ENCODE measurements at places on chromosomes 3 and 15. TPM values are rescaled to one million over a fixed set of nuclear protein-coding genes. Genes with fewer than 3 reads are reported as not detected.

The ETV5 gene
- total RNA-seq = 34.0 TPM

The CLDN16 gene
- not detected for total RNA-seq

The TGFBR2 gene
- 279 TPM for total RNA-seq

The PRRT3 gene
- total RNA-seq = 1.7 TPM

The LRRC3B gene
- 0.19 TPM for total RNA-seq

The HYAL1 gene
- 6.9 TPM for total RNA-seq

The LSAMP gene
- total RNA-seq = 0.88 TPM

The C3orf49 gene
- total RNA-seq = not detected

The KBTBD13 gene
- total RNA-seq = 1.5 TPM

The FSIP1 gene
- 1.2 TPM for total RNA-seq

The MED12L gene
- total RNA-seq = 2.3 TPM

GRCh38 chr3:181629029-181629428, 82.7 kb upstream of the SOX2 start:
- no peak for DNase-seq

DNA sequence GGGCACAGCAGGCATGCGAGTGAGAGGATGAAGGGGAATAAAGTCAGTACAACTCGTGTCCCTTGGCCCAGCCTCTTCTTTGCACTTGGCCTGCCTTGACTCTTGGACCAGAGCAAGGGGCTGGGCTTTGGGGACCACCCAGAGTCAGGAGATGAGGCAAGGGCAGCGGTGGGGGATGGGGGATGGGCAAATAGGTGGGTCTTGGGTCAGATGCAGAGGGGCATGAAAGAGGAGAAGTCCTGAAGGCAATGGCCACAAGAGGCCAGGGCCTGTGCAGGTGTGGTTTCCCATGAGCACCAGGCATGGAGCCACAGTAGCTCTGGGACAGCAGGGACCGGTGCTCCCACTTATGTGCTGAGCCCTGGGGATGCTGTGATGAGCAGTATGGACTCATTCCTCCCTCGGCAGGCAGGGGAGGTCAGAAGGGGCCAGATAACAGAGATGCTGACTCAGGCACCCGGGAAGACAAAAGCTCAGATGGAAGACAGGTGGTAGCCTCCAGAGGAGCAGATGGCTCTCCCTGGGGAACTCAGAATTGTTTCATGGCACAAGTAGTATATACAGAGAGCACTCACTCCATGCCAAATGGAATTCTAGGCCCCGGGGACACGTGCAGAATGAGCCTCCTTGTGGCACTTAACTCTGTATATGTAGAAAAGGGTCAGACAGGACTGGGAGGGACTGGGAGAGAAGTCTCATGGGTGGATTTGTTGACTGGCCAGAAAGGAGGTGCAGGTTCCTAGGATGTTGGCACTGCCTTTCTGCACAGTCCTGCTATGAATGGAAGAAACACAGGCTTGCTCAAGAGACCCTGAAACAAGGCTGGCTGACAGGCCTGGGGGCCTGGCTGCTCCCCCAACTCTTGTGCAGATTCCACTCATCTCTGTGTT, 14.3 kb downstream of the ZBTB47 start:
- no peak for DNase-seq

DNA sequence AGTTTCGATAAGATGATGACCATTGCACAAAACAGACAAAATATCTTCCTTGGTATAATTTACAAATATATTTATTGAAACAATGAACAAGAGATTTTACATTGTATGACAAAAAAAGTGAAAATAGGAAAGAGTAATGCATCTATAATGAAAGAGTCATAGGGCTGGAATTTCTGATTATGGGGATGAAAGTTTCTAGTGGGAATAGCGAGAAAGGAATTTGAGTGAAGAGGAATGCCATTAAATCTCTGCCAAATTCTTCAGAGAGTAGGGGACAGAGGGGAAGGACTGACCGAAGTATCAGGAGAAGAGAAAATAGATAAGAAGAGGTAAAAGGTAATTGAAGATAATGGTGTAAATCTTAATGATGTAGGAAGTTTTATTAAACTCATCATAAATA, 125.4 kb downstream of the VGLL3 start:
- DNase-seq = no peak

- DNase-seq = no peak
Measured at GRCh38 chr3:143502081-143502480, 346.2 kb downstream of the SLC9A9 start.

DNA sequence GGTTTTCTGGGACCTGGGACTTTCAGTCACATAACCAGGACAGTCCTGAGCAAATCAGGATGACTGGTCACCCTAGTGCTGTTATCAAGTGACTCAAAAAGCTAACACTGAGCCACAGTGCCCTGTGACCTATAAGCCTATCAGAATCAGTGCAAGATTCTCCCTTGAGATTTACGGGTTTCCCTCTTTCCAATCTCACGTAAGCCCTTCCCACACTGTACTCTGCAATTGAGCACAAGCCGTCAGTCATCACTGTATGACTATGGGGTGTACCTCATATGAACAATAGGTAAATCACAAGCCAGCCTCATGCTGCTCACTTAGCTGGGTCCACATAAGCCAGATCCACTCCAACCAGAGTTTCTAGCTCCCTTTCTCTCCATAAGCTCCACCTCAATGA, 21.0 kb upstream of the CLDN18 start:
- DNase-seq = no peak

DNA sequence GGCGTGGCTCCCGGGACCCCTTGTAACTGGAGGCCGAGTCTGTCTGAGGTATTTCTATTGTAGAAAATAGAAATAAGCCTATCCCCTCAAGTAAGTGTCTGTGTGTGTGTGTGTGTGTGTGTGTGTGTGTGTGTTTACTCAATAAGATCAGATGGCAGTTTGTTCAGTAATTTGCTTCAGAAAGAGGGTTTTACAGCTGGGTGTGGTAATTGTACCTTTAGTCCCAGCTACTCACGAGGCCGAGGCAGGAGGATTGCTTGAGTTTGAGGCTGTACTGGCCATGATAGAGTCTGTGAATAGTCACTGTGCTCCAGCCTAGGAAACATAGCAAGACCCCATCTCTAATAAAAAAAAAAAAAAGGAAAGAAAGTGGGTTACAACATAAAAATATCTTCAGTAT, 8.7 kb downstream of the SPINT1 start:
- DNase-seq = peak; percentile 4

DNA sequence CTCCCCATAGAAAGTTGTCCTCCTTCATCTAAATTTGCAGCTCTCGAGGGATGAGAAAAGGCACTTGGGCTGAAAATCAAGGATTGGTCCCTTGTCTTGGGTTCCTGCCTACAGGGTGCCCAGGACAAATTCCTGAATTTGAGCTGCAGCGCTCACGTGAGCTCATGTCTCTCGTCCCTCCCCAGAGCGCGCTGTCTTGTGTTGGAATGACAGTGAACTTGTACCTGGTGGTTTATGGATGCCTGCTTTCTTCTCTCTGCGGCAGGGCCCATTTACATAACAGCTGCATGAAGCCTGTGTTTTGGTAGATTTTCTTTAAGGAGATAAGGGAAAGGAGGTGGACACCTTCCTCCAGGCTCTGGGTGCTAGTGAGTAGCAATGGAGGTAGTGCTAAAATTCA, 4.3 kb downstream of the RYR3 start:
- DNase-seq = no peak

DNA sequence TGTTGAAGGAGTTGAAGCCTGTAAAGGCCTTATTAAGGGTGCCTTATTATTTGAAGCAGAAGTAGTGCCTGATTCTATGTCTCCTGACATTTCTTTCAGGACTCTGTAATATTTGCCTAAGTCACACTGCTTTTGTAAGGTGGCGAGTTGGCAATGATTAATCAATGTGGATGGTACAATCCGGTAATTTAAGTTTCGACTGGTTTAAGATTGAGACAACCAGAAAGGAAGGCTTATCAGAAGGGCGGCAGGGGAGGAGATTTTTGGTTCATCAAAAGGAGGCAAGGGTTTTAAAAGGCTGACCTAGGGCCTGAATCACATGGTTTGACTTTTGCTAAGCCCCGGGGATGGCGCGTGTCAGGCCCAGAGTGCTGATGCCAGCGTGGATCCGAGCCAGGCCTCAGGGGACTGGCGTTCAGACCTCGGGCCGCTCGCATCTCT, 830 bp upstream of the RNF13 start:
- no peak for DNase-seq

GRCh38 chr15:96331144-96331944, 844 bp downstream of the NR2F2 start:
- DNase-seq = no peak

- no peak for DNase-seq
Measured at GRCh38 chr3:24725514-24726255, 231.0 kb upstream of the THRB start.

DNA sequence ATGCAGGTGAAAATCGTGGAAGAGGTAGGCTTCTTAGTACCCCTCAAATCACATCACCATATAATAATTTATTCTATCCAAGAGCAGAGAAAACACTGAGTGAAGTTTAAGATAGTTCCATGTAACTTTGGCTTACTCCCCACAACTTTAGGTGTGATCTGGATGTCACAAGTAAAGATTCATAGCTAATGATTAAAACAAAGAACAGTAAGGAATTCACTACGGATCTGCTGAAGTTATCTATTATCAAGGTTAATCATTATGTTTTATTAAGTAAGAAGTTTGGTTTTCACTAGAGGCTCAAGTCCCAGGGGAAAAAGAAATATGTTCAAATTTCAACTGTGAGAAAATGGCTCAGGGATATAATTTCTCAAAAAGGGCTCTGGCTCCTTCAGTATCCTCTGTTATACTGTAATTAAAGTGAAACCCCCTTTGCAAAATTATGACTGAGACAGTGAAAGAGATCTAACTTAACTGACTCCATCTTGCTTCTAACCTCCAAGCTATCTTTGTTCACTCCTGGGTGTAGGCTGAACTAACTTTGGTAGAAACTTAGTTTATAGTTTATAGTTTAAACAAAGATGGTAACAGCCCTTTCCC, 17.1 kb downstream of the CD80 start:
- DNase-seq = no peak

- no peak for DNase-seq
Measured at GRCh38 chr3:169478566-169479313, 184.8 kb downstream of the MECOM start.

GRCh38 chr3:177335728-177336127, 138.4 kb upstream of the TBL1XR1 start:
- DNase-seq = no peak

DNA sequence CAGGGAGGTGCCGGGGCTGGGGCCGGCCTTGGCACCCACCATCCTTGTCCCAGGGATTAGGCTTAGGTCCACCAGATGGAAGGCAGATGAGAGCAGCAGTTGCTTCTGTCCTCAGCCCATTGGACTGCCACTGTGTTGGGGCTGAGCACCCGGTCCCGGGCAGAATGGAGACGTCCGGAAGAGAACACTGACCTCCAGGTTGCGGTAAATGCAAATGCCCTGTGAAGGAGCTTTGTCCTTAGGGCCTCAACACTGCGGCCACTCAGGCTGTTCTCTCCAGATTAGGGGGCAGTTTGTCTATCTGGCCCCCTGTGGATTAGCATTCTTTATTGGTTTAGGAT, at the start of gene SERINC4:
Gene SERINC4, minus strand, starts transcription at position 276 of the 341 bp plus-strand sequence. Its CDS starts 234 bp downstream, at position 42.
- DNase-seq = no peak

DNA sequence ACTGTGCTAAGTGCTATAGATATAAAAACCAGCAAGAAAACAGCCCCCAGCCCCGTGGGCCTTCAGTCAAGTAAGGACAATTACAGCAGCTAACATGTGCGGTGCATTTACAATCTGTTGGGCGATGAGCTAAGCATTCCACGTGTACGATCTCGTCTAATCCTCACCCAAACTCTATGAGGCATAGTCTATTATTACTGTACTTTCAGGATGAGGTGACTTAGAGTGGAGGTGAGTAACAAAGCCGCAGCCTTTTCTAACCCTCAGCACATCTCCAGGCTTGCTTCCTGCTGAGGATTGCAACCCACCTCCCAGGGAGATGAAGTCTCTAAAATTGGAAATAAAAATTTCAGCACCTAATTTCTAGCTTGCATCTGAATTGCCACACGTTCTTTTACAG, 53.2 kb upstream of the MCF2L2 start:
- no peak for DNase-seq

- DNase-seq = no peak
Measured at GRCh38 chr3:120052225-120052624, 42.0 kb downstream of the GSK3B start.

DNA sequence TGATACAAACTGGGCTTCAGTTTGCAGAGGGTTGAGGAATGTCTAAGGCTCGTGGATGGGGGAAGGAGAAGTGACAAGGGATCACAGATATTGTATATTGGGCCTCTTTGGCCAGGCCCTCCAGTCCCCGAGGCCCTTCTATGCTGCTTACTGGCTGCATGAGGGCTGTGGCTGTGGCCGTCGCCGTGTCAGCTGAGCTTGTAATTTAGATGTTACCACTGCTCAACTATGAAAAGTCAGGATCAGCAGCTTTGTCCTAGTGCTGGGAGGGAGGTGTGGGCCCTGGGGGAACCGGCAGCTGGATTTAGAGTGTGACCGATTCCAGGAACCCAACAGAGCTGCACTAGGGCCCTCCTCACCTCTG, 51.6 kb downstream of the CACNA1D start:
- DNase-seq = no peak

DNA sequence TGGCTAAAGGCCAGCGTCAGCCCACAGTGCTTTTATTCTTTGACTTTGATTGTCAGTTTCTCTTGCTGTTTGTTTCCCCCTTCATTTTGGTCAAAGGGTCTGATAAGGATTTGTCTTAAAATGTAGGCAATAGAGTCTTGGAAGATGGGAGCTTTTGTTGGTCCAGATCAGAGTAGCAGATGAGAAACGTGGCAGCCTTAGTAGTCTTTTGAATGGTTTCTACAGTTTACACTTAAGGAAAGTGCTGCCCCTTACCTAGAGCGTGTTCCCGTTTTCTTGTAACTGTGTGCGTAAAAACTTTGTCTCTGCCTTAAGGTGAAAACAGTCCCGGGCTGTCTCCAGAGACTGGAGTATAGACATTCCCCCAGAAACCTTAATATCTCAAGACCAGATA, 630 bp downstream of the LXN start:
- no peak for DNase-seq

- no peak for DNase-seq
Measured at GRCh38 chr3:14428087-14429033, 26.0 kb downstream of the SLC6A6 start.

GRCh38 chr3:120798346-120798745, 55.8 kb downstream of the GTF2E1 start:
- DNase-seq = no peak

DNA sequence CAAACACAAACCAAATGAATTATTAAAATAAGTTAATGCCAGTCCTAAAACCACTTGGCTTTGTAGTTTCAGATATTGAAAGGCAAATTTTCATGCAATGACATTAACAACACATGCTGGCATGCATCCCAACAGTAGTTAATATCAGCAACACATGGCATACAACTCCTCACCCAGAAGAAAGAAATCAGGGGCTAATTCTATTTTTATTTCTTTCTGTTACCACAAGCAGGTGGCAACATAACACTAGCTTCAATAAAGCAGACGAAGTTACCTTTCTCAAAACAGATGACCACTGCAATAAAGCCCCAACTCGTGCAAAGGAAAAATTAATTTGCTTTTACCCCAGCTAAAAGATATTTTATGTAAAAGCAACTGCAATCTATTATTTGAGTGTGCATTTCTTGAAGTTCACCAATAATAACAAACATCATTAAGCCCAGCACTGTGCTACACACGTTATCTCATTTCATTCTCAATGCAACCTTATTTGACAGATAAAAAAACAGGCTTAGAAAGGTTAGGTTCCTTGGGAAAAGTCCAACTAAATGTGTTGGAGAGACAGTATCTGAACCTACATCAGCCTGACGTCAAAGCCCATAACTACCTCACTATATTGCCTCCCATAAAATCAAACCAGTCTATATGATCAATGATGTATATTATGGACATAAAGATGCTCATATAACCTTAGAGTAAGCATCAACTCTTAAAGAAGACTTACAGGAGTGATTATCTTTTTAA, 2.8 kb downstream of the TOP2B start:
- no peak for DNase-seq

Data from aorta (tissue), 5 donors.